ENCODE measurements at places on chromosomes 1 and 21.
A peak's percentile ranks its signal among the peaks of the same experiment; 100 is the strongest.

DNA sequence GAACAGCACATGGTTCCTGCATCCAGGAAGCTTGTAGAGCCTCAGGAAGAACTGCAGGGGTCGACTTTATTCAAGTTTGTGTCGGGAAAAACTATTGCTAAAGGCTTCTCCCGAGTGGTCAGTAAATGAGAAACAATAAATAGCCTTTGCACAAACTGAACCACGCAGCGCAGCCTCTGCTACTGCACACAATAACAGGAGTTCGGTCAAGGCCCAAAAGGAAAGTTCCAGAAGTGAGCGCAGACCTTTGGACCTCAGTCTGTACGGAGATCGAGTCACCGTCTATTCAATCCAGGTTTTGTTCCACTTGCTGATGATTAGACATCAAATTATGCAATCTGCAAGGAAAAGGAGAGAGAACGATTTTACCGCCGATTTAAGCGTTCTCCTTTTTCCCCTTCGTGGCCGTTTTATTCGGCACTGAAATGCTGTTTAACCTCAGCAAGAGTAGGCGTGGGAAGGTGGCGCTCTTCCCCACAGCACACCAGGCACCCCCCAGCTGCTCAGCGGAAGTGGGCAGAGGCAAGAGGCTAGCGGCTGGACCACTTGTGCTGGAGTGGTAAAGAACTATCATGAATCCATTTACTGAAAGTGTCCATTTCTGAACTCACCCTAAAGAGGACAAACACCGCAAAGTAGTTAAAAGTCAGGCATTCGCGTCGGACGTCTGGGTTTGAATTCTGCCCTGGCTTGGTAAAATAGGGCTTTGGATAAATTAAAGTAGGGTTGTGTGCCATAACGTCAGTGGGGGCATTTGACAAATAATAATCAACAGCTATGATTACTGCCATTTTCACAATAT is 6.1 kb upstream of the LHX8 start:
- H3K4me1 ChIP-seq: no peaks in the 10 kb centered on the region
- H3K36me3 ChIP-seq: no peaks in the 10 kb centered on the region
- DNase-seq: no peak
- H3K4me3 ChIP-seq: no peak overlapping the region

DNA sequence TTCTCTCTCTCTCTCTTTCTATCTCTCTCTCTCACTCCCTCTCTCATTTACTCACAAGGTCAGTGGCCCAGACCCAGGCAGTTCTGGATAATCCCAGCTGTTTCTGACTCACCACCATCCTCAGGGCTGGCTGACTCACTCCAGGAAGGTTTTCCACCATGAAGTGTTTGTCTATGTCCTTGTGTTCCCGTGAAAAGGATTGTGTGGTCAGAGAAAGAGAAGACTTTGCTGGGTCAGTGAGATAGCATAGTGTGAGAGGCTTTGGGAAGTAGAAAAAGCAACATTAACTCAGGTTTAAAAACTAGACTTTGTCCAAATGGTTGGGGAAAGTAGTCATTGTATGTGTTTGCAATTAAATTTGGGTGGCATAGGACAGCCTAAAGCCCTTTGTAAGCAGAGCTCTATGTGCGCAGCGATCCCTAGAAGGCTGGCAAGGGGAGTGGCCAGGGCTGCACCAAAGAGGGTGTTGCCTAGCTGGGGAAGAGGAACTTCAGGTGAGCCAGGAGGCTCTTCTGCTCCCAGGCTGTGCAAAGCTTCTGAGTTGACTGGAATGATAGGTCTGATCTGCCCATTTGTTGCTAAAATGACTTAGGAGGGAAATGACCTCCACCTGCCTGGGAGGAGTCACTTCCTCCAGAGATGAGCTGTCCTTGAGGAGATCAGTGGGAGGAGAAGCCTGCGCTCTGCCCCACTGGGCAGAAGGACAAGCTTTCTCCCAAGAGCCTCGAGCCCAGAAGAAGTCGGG is 4.9 kb upstream of the CAPN2 start:
- no peaks in the 10 kb centered on the region for H3K36me3 ChIP-seq
- no peak overlapping the region for H3K27ac ChIP-seq
- H3K27me3 ChIP-seq: no peaks in the 10 kb centered on the region
- H3K4me1 ChIP-seq: peaks cover 17% of the 10 kb centered on the region

DNA sequence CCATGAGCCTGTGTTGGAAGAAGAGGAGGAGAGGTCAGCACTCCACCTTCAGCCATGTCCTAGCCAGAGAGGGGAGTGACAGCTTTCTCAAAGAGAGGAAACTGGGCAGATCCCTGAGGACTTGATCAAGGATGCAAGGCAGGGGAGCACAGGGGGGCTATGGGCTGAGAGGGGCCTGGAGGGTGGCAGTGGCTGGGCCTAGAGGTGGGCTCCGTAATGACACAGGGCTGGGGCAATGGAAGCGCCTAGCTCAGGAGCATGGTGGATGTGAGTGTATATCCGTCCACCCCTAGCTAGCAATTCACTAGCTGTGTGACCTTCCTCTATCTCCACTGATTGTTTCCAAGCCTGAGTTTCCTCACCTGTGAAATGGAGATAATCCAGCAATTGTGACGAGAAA is 32.6 kb downstream of the NEK2 start:
- H3K4me3 ChIP-seq: no peak overlapping the region
- H3K4me1 ChIP-seq: peaks cover 11% of the 10 kb centered on the region
- H3K27ac ChIP-seq: no peak overlapping the region

DNA sequence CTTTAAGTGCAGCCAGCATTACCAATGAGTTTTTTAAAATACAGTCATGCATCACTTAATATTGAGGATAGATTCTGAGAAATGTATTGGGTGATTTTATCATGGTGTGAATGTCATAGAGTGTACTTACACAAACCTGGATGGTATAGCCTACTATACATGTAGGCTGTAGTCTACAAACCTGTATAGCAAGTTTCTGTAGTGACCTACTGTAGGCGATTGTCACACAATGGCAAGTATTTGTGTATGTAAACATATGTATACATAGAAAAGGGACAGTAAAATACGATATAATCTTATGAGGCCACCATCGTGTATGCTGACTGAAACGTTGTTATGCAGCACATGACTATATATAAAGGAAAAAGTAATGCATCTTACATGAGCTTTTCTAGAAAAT is 48.2 kb downstream of the RPE65 start:
- no peak overlapping the region for H3K27ac ChIP-seq
- H3K36me3 ChIP-seq: no peaks in the 10 kb centered on the region
- no peaks in the 10 kb centered on the region for H3K27me3 ChIP-seq
- no peak overlapping the region for H3K4me3 ChIP-seq
- no peaks in the 10 kb centered on the region for H3K4me1 ChIP-seq

DNA sequence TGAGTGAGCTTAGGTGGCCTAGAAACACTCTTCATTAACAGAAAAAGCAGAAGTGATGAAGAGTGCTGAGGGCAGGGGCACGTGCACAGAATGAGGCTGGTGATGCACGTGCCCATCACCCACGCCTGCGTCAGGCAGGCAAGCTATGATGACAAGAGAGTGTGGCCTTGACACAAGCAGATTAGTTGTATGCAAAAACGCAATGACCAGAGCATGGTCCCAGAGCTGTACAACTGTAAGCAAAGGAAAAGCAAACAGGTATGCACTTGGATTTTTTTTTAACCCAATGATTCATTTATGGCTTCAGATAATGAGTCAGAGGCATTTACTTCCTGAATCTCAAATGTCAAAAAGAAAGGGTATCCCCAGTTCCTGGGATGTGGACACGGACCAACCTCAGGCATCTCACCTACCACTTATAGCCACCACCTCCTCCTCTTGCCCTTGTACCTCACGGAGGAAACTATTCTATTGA is 9.1 kb upstream of the TMEM61 start:
- no peak overlapping the region for H3K4me3 ChIP-seq
- H3K4me1 ChIP-seq: no peaks in the 10 kb centered on the region
- no peak for DNase-seq
- no peaks in the 10 kb centered on the region for H3K36me3 ChIP-seq
- H3K27me3 ChIP-seq: no peaks in the 10 kb centered on the region
- no peak overlapping the region for H3K27ac ChIP-seq

DNA sequence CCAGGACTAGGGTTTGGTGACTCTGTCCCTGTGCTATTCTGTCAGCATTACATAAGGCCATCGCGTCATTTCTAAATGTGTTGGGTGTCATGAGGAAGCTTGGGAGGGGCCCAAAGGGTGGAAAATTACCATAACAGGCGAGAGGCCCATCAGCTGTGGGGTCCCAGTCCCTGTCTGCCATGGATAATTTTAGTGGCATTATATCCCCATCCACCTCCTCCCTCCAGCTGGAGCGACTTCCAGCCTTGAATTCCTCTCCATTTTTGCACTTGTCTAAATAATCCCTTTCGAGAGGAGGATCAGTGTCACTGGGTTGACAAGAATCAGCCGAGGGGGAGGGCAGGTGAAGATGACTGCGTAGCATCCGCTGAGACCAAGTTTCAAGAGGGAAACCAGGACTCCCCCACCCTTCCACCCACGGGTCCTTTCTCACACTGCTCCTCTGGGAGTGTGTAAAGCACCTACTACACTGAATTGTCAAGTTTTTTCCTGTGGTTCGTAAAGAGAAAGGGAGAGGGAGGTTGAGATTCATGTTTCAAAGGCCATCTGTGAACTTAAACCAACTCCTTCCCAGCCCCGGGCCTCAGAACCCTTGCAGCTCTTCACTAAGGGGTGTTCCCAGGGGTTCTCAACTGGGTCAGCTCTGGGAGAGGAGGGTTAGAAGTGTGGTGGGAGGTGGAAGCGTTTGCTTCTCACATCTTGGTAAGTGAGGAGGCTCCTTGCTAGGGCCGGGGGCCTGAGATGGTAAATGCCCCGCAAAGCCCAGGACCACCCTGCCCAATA is 29.2 kb downstream of the VASH2 start:
- DNase-seq: peak; percentile 14
- H3K27me3 ChIP-seq: no peaks in the 10 kb centered on the region
- no peak overlapping the region for H3K4me3 ChIP-seq

DNA sequence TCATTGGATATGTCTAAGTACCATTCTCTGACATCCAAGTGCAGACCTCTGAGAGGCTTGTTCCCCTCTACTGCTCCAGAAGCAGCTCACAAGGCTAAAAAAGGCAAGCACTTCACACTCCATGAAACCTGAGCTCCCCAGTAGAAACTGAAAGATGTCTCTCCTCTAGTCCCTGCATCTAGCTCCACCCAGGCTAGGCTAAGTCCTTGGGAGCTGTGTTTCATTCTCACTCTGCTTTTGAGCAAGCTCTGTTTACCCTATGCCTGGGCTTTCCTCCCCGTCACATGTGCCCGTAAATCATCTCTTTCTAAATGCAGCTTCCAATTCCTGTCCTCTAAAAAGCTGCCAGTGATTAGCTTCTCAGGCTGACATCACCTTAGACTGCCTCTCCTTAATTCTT is 39.0 kb downstream of the LRRC71 start:
- H3K4me1 ChIP-seq: peaks cover 34% of the 10 kb centered on the region
- no peak overlapping the region for H3K27ac ChIP-seq
- H3K4me3 ChIP-seq: no peak overlapping the region
- H3K36me3 ChIP-seq: peaks cover 22% of the 10 kb centered on the region
- no peak for DNase-seq

- no peak overlapping the region for H3K27ac ChIP-seq
- H3K36me3 ChIP-seq: no peaks in the 10 kb centered on the region
- no peak overlapping the region for H3K4me3 ChIP-seq
- no peaks in the 10 kb centered on the region for H3K27me3 ChIP-seq
- no peaks in the 10 kb centered on the region for H3K4me1 ChIP-seq
Measured at GRCh38 chr1:176838276-176838995, 326.1 kb downstream of the ASTN1 start.

- H3K36me3 ChIP-seq: no peaks in the 10 kb centered on the region
- DNase-seq: no peak
- H3K27ac ChIP-seq: no peak overlapping the region
- no peaks in the 10 kb centered on the region for H3K27me3 ChIP-seq
- H3K4me1 ChIP-seq: no peaks in the 10 kb centered on the region
- no peak overlapping the region for H3K4me3 ChIP-seq
Measured at GRCh38 chr1:185850366-185850765, 116.2 kb downstream of the HMCN1 start.
